SHP77 treated with DMSO at 0.1 percent for 48 hours (cell line): ENCODE measurements at places on chromosomes 7 and 10.

DNA sequence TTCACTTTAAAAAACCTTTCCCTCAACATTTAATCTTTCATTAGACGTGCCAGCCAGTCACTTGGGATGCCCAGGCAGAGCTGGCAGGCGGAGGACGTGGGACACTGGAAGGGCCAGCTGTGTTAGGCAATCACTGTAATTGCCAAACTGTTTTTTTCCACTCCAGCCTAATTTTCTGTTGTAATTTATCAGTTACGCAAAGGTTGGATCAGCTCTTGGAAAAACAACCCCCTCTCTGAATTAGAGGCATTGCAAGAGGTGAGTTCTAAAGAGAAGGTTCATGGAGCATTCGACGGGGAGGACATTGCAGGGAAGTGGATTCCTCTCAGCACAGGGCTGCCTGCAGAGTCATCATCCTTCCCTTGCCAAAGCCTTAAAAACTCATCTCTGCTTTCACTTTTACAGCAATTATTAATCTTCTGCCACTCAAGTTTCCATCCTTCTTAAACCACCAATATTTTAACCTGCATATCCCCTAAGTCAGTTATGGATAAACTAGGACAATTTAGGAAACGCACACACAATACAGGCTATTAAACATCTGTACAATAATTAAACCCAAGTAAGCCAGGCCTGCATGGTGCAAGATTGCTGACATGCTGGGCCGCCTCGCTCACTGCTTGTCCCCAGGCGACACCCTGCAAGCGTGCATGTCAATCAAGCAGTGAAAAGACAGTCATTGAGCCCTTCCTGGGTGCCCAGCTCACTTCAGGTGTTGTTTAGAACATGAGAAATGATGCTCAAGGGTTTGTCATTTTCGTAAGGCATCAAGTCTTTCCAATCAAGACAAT, 272.3 kb upstream of the RNF32 start:
- DNase-seq: no peak

GRCh38 chr7:28999427-28999826, 41.3 kb upstream of the TRIL start:
- no peak for DNase-seq

- no peak for DNase-seq
These were observed 85.5 kb downstream of the ETV1 start for GRCh38 chr7:13904007-13904406.

DNA sequence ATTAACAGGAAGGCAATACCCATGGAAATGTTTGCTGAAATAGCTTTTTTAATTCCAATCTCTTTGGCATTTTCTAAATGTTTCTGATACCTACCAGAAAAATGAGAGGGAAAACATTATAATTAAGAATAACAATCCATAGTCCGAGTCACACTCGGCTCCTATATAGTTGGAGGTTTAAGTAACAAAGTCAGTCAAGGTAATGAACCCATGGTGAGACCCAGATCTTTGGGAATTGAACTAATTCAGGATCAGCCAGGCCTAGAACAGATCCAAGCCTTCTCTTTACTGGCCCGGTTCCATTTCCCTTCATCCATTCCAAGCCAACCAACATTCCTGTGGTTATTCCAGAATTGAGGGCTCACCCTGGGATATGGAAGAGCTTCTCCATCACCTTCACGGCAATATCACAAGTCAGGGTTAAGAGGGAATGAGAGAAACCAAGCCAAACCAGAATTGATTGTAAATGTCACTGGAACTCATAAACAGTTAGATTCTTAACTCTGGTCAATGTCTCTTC, 28.3 kb downstream of the ABCB4 start:
- no peak for DNase-seq

DNA sequence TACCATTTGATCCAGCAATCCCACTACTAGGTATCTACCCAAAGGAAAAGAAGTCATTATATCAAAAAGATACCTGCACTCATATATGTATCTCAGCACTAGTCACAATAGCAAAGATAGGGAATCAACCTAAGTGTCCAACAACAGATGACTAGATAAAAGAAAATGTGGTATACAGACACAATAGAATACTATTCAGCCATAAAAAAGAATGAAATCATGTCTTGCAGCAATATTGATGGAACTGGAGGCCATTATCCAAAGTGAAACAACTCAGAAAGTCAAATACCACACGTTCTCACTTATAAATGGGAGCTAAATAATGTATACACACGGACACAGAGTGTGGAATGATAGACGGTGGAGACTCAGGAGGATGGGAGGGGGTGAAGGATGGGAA, 146.0 kb downstream of the PARD3 start:
- DNase-seq: no peak

DNA sequence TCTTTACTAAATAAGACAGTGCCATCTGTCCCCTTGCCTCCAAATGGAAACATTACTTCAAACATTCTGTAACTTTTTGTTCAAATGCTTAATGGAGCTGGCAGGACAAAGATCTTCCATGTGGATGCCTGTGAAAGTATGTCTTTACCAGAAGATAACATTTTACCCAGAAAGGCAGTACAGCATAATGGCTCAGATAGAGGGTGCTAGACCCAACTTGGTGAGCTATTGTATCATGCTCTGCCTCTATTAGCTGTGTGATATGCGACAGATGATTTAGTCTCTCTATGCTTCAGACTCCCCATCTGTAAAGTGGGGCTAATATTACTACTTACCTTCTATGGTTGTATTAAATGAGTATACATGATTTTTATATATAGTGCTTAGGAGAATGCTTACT, 8.8 kb upstream of the SMKR1 start:
- DNase-seq: no peak

DNA sequence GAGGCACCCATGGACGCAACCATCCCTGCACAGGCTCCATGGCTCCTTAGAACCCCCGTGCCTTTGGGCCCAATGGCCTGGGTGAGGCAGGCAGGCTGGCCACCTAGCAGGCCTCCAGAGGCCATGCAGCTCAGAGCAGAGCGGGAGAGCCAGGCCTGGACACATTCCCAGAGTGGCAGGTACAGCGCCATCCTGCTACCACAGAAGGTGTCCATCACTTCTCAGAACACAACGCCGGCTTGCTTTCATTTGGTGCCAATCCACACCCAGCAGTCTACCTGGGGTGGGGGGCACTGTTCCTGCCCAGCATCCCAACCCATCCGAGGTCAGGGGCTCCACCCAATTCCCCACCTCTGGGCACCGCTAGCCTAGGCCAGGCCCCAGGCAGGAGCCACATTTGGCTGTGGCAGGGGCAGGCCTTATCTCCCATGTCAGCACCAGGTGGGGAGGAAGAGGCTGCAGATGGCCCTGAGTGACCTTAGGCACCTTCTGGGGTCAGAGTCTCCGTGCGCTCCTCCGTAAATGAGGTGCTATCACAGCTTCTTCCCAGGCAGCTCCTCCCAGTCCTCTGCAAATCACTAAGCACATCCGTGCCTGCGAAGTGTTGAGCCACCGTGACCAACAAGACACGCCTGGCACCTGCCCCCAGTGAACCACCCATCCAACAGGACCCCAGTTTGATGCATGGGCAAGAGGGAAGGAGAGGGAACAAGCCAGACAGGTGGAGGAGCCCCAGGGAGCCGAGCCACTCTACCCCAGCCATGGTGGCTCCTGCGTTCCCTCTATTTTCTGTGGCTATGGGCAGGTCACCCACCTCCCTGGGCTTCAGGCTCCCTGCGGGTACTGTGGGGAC, 14.2 kb downstream of the KCNH2 start:
- DNase-seq: no peak

- DNase-seq: no peak
These were observed 402 bp downstream of the MAFK start for GRCh38 chr7:1530946-1531262.

DNA sequence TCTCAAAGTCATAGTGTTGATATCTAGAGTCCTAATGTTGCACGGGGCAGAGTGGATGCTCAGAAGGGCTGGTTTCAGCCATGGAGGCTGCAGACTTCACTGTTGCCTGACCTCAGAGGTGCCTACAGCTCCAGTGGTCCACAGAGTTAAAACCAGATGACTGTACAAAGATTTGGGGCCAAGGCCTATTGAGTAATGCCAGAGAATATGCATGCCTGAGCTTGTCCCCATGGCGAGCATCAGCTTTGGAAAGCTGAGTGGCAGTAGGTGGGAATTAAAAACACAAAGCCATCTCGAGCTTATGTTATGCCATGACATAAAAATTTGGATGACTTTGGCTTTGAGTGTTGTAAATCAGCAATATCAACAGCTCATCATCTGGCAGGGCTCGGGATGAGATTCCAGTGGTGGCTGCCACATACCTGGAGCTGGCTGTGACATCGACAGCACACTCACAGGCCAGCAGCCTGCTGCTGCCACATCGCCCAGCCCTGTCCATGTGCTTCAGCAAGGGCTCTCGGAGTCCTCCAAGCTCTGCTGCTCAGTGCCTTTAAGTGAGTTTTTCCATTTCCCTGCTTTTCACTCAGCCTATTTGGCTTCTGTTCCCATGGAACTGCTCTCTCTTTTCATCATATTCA, 379.6 kb downstream of the TNS3 start:
- no peak for DNase-seq

DNA sequence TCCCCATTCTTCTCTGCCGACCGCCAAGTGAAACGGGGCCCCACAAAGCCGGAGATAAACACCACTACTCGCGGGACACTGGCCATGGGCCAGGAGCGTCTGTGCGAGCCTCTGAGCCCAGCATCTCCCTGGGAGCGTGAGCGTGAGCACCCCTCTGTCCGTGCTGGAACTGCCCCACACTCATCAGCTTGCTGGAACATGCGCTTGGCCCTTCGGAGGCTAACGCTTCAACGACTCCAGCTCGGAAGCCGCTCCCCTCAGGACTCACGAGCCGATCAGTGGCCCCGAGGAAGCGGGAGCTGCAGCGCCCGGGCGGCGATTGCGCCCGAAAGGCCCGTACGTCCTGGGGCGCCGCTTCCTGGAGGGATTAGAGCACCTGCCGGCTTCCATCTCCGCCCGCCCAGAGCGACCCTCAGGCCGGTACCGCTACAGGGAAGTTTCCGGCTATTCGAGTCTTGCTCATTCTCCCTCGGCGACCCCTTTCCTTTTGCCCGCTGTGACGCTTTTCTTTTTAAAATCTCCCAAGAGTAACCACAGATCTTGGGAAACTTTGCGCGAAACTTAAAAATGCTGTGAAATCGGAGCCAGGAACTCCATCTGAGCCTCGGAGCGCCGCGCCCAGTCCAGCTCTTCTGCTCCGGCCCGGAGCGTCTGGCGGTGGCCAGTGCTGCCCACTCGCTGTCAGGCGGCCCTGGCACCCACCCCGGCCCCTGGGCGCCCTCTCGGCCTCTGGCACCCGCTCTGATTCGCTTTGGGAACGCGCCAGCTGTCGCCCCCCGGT, 1.0 kb downstream of the TLL2 start:
- DNase-seq: no peak

GRCh38 chr10:117132751-117133231, 5.3 kb downstream of the VAX1 start:
- DNase-seq: no peak

DNA sequence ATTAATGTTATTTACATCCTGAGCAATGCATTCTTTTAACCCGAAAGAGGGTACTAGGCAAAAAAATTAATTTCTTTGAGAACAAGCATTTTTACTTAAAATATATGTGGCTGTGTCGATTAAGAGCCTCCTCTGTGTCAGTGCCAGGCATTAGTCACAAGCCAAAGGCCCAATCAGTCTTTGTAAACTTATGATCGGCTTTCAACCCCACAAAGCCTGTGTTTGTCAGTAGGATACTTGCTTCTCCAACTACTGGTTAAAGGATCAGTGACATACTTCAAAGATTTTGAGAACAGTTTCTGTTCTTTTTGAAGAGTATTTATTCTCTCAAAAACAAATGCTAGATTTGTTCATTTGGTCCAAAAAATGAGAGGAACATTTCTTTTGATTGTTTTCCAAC, 159.3 kb downstream of the NRCAM start:
- no peak for DNase-seq

- no peak for DNase-seq
These were observed 41.6 kb upstream of the AQP1 start for GRCh38 chr7:30869794-30870611.

GRCh38 chr7:40923626-40924025, 779.3 kb downstream of the INHBA start:
- no peak for DNase-seq

- DNase-seq: no peak
These were observed 457.6 kb upstream of the LRRN3 start for GRCh38 chr7:110633313-110633712.

- DNase-seq: no peak
These were observed 1.6 kb upstream of the GTF2I start for GRCh38 chr7:74655768-74656440.

DNA sequence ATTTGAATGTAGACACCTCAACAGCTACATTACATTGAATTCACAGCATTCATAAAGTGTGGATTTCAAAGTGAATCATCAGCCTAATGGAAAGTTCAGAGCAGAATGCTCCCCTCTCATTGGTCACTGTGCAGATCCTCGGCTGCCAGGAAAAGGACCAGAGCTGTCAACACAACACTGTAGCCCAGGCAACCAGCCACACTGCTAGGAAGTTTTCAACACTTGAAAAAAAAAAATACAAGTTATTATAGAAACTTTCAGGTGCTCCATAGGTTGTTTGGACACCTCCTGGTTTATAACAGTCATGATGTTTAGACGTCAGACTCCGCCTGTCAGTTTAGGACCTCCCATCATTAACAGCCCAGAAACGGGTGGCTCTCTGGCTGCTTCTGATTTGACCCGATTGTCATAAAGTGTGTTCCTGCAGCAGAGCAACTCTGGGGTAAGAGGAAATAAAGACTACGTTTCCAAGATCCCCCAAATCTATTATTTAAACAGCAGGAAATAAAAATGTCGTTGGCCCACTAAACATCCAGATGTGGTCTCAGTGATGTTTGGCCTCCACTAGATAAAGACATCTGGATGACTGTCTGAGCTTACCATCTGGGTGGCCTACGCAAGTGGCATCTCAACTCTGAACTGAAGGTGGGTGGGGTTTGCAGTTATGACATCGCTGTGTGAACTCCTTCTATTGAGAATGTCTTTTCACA, 117.4 kb downstream of the CABCOCO1 start:
- no peak for DNase-seq

DNA sequence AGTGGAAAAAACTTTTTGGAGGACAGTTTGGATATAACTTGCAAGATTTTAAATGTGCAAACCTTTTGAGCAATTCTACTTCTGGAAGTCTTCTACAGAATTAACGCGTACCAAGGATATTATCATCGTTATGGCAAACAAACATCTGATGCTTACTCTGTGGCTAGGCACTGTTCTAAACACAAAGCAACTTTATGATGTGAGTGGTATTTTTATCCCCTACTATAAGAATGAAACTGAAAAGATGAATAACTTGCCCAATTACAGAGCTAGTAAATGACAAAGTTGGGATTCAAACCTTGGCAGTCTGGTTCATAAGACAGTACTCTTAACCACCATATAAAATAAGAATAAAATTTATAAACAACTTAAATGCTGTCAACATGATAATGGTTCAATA, 15.8 kb downstream of the ASZ1 start:
- no peak for DNase-seq

DNA sequence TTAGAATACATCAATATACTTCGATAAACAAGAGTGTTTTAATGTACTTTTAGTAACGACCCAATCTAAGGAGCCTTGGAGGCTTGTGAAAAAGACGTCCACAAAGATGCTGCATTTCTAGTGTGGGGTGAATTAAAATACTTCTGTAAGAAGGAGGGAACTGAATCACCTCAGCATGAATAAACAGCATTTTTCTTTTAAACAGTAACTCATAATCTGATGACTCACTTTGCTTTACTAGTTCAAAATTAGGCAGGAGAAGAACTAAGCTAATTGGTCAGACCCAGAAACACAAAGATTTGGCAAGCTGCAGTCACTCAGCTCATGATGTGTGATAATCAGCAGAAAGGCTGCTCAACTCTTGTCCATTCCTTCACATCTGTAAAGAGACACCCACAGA, 24.2 kb downstream of the NCOA4 start:
- DNase-seq: no peak

- no peak for DNase-seq
These were observed 142.7 kb downstream of the ICA1 start for GRCh38 chr7:8119262-8119661.
